Osteocyte (in vitro differentiated cells): ENCODE measurements at places on chromosomes 11 and 22.

DNA sequence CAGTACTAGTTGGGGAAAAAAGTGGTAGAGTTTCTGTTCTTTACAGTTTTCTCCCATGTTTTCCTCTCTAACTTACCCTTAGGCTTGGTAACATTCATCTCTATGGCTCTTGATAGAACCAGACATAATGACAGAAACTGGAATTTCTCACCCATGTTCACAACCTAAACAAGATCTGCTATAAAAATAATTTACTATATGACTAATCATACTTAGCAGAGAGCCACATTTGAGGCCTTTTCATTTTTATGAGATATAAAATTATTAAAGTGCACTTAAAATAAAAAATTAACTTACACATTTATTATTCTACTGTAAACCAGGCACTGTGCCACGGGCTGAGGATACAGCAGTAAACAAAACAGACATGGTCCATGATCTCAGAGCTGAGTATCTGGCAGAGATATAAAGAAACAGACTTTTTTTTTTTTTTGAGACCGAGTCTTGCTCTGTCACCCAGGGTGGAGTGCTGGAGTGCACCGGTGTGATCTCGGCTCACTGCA lies 98.1 kb downstream of the GAB2 start:
- DNase-seq: no peak

GRCh38 chr11:112728288-112728687 lies 232.9 kb upstream of the NCAM1 start:
- peak; percentile 30 for DNase-seq

DNA sequence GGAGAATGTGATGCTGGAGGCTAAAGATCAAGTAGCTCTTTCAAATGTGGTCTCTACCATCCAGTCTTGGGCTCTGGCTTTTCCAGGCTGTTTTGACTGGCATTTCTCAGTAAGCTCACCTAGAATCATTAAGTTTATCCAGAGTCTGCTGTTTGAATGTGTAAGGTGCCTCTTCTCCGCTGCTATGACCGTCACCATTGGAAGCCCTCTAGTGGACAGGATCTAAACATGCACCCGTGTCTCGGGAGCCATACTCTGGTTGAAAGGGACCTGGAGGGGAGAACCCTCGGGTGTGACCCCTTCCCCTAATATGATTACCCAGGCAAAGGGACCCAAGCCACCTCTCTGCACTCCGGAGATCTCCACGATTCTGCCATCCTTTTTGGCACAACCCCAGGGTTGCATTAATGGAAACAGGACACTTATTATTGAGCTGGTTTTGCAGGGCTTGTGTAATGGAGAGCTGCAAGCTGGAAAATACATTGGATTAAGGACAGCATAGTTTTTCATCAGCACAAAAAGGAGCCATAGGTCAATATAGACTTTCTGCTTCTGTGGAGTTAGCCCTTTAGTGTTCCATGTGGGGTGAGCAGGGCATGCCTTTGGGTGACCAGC lies 191.0 kb upstream of the LARGE1 start:
- DNase-seq: no peak

DNA sequence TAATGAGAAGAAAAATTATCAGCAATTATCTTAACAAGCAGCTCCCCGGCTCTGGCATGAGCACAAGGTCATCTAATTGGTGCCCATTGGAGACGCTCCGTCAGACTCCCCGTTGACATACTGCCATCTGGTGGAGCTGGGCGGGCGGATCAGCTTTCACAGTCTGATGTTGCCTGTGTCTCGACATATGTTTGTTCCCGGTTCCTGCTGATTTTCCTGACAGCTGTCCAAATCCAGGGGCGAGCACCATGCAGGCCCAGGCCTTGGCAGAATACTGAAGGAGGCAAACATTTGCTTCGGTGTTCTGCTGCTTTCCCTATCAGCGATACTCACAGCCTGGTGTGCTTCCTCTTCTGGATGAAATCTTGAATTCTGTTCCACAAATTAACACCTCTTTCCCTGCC lies 43.8 kb upstream of the BARX2 start:
- peak; percentile 89 for DNase-seq
